Fibroblast of gingiva (primary cell): ENCODE measurements at places on chromosomes 2 and 18.

- no peak for DNase-seq
Measured at GRCh38 chr2:181841079-181841478, 50.5 kb upstream of the ITPRID2 start.

DNA sequence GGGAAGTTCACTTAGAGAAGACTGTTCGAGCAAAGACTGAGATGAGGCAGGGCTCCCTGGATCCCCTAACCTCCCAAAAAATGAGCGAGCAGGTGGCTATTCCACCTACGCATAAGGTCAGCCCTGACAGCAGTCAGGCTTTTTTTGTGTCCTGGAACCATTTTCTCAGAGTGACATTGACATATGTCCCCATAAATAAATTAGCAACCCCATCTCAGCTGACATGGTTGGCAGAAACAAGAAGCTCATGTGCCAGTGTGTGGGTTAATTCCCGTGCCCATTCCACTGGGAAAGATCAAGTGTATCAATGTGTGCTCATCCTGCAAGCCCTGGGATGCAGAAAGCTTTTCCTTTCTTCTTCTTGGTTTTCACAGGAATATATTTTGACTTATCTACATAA, 740.4 kb upstream of the CELF4 start:
- DNase-seq, result no peak

GRCh38 chr2:159078443-159078842, 110.0 kb downstream of the TANC1 start:
- no peak for DNase-seq

GRCh38 chr2:176495826-176496225, 226.6 kb downstream of the MTX2 start:
- DNase-seq, result no peak

DNA sequence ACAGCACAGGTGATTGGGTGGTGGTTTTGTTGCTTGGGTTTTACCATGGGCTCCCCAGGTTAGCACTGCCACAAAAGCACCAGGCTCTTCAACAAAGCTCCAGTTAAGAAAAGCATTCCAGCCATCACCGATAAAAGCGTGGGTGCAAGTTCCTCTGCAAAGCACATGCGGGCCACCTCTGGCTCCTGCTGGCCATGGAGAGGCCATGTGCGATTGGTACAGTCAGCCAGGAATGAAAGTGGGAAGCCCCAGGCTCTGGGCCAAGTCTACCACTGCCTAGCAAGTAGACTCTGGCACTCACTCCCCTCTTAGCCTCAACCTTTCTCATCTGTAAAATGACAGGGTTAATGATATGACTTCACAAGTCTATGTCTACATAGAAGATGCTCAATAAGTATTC, 36.0 kb downstream of the BCL11A start:
- DNase-seq, result no peak

DNA sequence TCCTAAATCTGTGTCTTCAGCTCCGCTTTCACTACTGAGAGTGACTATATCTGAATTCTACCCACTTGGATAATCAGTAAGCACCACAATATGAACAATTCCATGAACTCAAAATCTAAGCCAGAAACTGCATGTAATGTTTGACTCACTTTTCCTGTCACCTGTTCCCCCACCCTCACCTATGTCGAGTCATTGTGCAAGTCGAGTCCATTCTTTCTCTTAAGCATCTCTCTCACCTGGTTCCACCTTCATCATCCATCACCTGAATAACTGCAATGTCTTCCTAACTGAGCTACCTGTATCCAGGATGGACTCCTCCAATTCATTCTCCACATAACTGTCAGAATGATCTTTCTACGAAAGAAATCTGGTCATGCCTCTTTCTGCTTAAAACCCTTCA, 58.2 kb downstream of the PPP1R1C start:
- no peak for DNase-seq

DNA sequence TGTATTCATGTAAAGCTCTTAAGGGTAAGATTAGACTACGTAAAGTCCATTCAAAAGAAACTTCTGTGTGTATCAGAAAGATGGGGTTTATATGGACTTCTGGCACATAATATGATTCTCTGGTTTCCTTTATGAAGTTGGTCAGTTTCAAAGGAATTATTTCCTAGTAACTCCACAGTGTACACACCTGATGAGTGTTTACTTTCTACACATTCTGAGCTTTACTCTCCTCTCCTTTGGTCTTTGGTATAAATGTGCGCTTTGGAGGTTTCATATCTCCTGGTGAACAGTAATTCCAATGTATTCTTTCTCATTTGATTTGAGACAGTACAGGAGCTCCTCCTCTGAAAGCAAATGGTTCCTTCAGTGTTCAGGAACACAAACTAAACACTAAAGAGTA, 88.1 kb downstream of the OXER1 start:
- no peak for DNase-seq

GRCh38 chr18:59696311-59697235, 650 bp downstream of the CCBE1 start:
- peak; percentile 64 for DNase-seq
